ENCODE measurements at places on chromosomes 5 and 9.

DNA sequence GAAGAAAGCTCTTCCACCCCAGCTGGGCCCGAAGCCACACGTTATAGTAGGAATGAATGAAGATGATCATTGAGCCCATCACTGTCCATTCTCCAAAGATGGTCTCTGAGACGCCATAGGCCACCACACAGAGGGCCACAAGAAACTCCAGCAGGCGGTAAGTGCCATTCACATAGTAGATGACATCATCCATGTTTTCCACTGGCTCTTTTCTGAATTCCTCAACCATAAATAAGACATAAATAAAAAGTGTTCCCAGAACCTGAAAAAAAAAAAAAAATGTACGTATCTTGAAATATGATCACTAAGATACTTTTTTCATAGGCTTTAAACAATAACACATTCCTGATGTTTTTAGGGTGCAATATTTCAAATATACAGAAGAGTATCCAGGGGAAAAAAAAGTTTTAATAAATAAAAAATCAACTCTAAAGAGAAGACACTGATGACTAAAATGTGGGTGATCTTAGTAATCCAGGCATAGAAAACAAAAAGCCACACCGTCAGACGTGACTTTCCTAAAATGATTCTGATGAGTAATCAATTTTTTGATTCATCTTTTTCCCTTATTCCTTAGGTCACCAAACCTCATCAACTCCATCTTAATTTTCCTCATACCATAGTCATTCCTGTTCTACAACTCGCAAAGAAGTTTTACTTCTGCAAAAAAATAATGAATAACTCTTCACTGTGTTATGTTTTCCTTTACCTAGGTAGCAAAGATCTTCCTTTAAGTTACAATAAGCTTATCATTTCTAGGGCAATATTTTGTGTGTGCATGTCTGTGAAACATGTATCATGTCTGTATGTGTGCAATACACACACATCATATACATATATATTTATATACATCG, 47.8 kb downstream of the RNF145 start:
- DNase-seq, result no peak
- no peak overlapping the region for H3K4me3 ChIP-seq
- peaks cover 61% of the 10 kb centered on the region for H3K36me3 ChIP-seq
- no peak overlapping the region for H3K27ac ChIP-seq
- peaks cover 36% of the 10 kb centered on the region for H3K4me1 ChIP-seq
- no peaks in the 10 kb centered on the region for H3K27me3 ChIP-seq

- no peaks in the 10 kb centered on the region for H3K36me3 ChIP-seq
- no peaks in the 10 kb centered on the region for H3K27me3 ChIP-seq
- no peak overlapping the region for H3K27ac ChIP-seq
Measured at GRCh38 chr5:171701100-171701541, 84.5 kb upstream of the SMIM23 start.

- peak overlapping the region; percentile 67 for H3K4me3 ChIP-seq
- no peak overlapping the region for H3K27ac ChIP-seq
- peaks cover 6% of the 10 kb centered on the region for H3K36me3 ChIP-seq
- peaks cover 37% of the 10 kb centered on the region for H3K4me1 ChIP-seq
- DNase-seq, result no peak
Measured at GRCh38 chr9:137069508-137070091, 757 bp downstream of the SAPCD2 start.

DNA sequence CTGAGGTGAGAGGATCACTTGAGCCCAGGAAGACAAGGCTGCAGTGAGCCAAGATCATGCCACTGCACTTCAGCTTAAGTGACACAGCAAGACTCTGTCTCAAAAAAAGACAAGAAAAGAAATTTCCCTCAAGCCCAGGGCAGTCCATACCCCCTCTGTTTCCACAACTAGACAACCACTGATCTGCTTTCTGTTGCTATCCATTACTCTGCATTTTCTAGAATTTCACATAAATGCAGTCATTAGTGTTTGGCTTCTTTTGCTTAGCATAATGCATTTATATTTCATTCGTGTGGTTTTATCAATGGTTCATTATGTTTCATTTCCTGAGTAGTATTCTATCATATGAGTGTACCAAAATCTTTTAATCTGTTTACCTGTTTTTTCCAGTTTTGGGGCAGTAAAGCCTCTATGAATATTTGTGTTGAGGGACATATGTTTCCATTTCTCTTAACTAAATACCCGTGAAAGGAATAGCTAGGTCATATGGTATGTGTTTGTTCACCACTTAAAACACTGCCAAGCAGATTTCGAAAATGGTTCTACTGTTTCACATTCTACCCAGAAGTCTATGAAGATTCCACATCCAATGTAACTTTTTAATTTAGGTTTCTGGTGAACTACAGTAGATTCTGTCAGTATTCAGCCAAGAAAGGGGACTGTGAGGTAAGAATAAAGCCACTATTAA, 271.8 kb downstream of the ZNF608 start:
- H3K36me3 ChIP-seq, result no peaks in the 10 kb centered on the region
- no peaks in the 10 kb centered on the region for H3K4me1 ChIP-seq
- DNase-seq, result no peak
- H3K4me3 ChIP-seq, result no peak overlapping the region
- no peak overlapping the region for H3K27ac ChIP-seq

DNA sequence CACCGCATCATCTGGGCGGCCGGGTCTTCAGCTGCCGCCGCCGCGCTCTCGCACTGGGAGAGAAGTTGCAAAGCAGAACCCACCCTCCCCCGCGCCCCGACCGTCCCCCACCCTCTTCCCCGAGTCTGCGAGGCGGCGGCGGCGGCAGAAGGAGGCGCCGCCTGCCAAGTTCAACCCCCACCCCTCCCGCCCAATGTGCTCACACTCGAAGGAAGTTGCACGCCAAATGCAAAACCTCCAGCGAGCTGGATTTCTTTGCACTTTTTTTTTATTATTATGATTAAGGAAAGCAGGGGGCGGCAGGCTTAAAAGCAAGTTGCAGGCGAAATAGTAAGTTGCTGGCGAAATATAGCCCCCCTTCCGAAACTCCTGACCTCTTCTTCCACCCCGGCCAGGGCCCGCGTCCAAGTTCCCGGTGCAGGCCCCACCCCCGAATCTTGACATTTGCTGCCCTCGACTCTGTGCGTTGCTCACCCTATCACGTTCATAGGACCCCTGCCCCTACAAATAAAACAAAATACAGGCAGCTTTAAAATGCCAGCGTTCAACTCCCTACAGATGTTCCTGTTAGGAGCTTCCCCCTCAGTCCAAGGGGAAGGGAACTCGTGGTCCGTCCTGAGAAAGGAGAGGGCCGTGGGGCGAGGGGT, 1.1 kb upstream of the NR3C1 start:
- peaks cover 50% of the 10 kb centered on the region for H3K4me1 ChIP-seq
- DNase-seq, result peak; percentile 73
- no peaks in the 10 kb centered on the region for H3K27me3 ChIP-seq
- H3K27ac ChIP-seq, result peak overlapping the region; percentile 97
- H3K4me3 ChIP-seq, result peak overlapping the region; percentile 78
- H3K36me3 ChIP-seq, result peaks cover 38% of the 10 kb centered on the region

- peak overlapping the region; percentile 53 for H3K27ac ChIP-seq
- no peak for DNase-seq
- H3K4me3 ChIP-seq, result no peak overlapping the region
- peaks cover 36% of the 10 kb centered on the region for H3K4me1 ChIP-seq
- H3K27me3 ChIP-seq, result no peaks in the 10 kb centered on the region
- peaks cover 65% of the 10 kb centered on the region for H3K36me3 ChIP-seq
Measured at GRCh38 chr5:169803077-169803981, 166.3 kb downstream of the DOCK2 start.

DNA sequence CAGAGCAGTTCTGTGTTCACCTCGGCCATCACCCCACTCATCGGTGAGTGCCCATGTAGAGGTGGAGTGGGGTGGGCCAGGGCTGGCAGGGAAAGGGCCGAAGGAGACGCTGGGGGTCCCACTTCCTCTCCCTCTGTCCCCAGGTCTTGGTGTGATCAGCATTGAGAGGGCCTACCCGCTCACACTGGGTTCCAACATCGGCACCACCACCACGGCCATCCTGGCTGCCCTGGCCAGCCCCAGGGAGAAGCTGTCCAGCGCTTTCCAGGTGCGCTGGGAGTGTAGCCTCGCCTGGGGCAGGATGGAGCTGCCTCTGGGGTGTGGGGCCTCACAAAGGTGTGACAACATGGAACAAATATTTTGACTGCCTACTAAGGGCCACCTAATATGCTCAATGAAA, 3.7 kb downstream of the PFN3 start:
- H3K36me3 ChIP-seq, result no peaks in the 10 kb centered on the region
- no peak overlapping the region for H3K4me3 ChIP-seq
- H3K27me3 ChIP-seq, result peaks cover 10% of the 10 kb centered on the region
- H3K4me1 ChIP-seq, result no peaks in the 10 kb centered on the region
- no peak overlapping the region for H3K27ac ChIP-seq
- no peak for DNase-seq

DNA sequence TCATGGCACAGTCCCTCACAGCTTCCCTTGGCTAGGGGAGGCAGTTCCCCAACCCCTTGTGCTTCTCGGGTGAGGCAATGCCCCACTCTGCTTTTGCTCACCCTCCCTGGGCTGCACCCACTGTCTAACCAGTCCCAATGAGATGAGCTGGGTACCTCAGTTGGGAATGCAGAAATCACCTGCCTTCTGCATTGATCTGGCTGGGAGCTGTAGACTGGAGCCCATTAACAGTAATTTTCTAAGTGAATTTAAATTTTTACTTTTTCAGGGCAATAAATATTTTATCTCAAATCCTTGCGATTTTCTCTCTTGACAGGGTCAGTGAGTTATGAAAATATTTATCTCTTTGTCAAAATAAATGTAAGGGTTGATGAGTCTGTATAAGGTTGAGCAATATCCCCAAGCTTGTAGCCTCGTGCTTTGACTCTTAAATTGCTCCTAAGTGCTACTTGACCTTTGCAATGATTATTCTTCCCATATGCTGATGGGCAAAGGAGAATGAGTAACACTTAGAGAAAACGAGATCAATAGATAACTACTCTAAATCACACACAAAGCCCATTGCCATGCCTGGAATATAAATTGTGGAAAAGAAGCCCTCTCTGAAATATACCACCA, 82.1 kb upstream of the MOCS2 start:
- no peak for DNase-seq
- H3K36me3 ChIP-seq, result no peaks in the 10 kb centered on the region
- H3K4me1 ChIP-seq, result peaks cover 2% of the 10 kb centered on the region
- no peak overlapping the region for H3K27ac ChIP-seq
- H3K27me3 ChIP-seq, result peaks cover 18% of the 10 kb centered on the region

GRCh38 chr5:157855404-157855994, 3.4 kb downstream of the CLINT1 start:
- peak; percentile 22 for DNase-seq
- no peak overlapping the region for H3K27ac ChIP-seq
- H3K4me1 ChIP-seq, result peaks cover 61% of the 10 kb centered on the region
- no peaks in the 10 kb centered on the region for H3K27me3 ChIP-seq

- H3K4me1 ChIP-seq, result no peaks in the 10 kb centered on the region
- H3K27me3 ChIP-seq, result no peaks in the 10 kb centered on the region
- no peaks in the 10 kb centered on the region for H3K36me3 ChIP-seq
- H3K27ac ChIP-seq, result no peak overlapping the region
- H3K4me3 ChIP-seq, result no peak overlapping the region
Measured at GRCh38 chr9:85224301-85224700, 517.5 kb downstream of the AGTPBP1 start.

GRCh38 chr9:136104488-136104800, 9.4 kb upstream of the NACC2 start:
- H3K27ac ChIP-seq, result no peak overlapping the region
- H3K4me3 ChIP-seq, result no peak overlapping the region
- no peaks in the 10 kb centered on the region for H3K27me3 ChIP-seq
- no peak for DNase-seq

GRCh38 chr9:79623799-79624721, 52.3 kb downstream of the TLE4 start:
- H3K27ac ChIP-seq, result peak overlapping the region; percentile 72
- H3K36me3 ChIP-seq, result peaks cover 13% of the 10 kb centered on the region
- H3K27me3 ChIP-seq, result no peaks in the 10 kb centered on the region
- DNase-seq, result peak; percentile 47
- peaks cover 21% of the 10 kb centered on the region for H3K4me1 ChIP-seq
- H3K4me3 ChIP-seq, result peak overlapping the region; percentile 38

GRCh38 chr9:125674981-125675973, 31.7 kb downstream of the MAPKAP1 start:
- peaks cover 3% of the 10 kb centered on the region for H3K36me3 ChIP-seq
- no peaks in the 10 kb centered on the region for H3K4me1 ChIP-seq
- no peak for DNase-seq
- H3K27me3 ChIP-seq, result no peaks in the 10 kb centered on the region

- peaks cover 88% of the 10 kb centered on the region for H3K4me1 ChIP-seq
- H3K36me3 ChIP-seq, result peaks cover 88% of the 10 kb centered on the region
- peak overlapping the region; percentile 87 for H3K27ac ChIP-seq
Measured at GRCh38 chr9:89477384-89477783, 20.5 kb downstream of the SEMA4D start.

DNA sequence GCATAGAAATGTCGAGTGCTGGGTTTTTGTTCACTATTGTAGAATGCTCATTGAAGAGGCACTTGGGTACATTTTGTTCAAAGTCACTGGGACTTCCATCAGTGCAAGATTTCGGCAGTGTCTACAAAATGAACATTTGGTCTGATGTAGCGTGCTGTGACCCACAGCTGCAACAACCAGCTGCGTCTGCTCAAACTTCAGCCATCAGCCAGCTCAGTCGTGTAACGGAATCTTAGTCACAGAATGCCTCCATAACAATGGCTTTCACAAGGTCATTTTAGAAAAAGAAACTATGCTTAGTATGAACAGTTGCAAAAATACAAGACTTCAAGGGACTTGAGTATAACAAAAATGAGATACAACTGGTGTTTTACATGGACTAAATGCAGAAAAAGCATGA, 828.1 kb upstream of the GRAMD2B start:
- H3K36me3 ChIP-seq, result no peaks in the 10 kb centered on the region
- H3K4me3 ChIP-seq, result no peak overlapping the region
- H3K27ac ChIP-seq, result no peak overlapping the region
- no peak for DNase-seq
- H3K4me1 ChIP-seq, result no peaks in the 10 kb centered on the region

DNA sequence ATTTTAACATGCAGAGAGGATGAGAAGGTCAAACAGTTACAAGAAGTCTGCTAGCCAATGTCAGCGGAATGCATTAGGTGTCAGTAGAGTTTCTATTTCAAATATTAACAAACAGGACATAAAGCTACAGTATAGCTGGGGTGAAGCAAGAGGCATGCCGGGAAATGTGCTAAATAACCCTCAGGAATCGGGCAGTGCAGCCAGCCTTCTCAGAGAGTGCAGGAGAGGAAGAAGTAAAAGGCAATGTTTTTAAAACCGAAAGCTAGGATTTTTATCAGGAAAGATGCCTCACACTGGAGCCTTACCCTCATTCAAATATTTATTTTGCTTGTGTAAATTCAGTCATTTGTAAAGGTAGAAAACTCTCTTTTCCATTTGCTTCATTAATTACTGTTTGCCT, 59.1 kb upstream of the SH3GL2 start:
- no peak overlapping the region for H3K4me3 ChIP-seq
- no peak for DNase-seq
- no peaks in the 10 kb centered on the region for H3K36me3 ChIP-seq
- no peak overlapping the region for H3K27ac ChIP-seq
- no peaks in the 10 kb centered on the region for H3K4me1 ChIP-seq

GRCh38 chr5:41416336-41416735, 94.1 kb downstream of the PLCXD3 start:
- H3K27ac ChIP-seq, result no peak overlapping the region
- no peak for DNase-seq
- H3K4me1 ChIP-seq, result no peaks in the 10 kb centered on the region

GRCh38 chr5:149837680-149838269, 106.8 kb downstream of the PDE6A start:
- no peak for DNase-seq
- no peaks in the 10 kb centered on the region for H3K27me3 ChIP-seq
- no peaks in the 10 kb centered on the region for H3K4me1 ChIP-seq
- no peak overlapping the region for H3K4me3 ChIP-seq

GRCh38 chr9:81461196-81461595, 228.2 kb downstream of the TLE1 start:
- no peak overlapping the region for H3K4me3 ChIP-seq
- DNase-seq, result no peak
- no peak overlapping the region for H3K27ac ChIP-seq
- no peaks in the 10 kb centered on the region for H3K36me3 ChIP-seq
- H3K4me1 ChIP-seq, result no peaks in the 10 kb centered on the region
- no peaks in the 10 kb centered on the region for H3K27me3 ChIP-seq
